Upper lobe of left lung (tissue), 6 donors: ENCODE measurements at places on chromosomes 2 and 18.

GRCh38 chr2:23939987-23940717, at the start of gene UBXN2A:
TSS of gene UBXN2A (plus strand) at chr2:23940463. CDS start at chr2:23958315, 17,852 bp downstream.
- DNase-seq = peak; percentile 97

GRCh38 chr18:44742718-44743311, 62.1 kb downstream of the SETBP1 start:
- DNase-seq = no peak

GRCh38 chr2:1246239-1246638, 167.0 kb upstream of the TPO start:
- DNase-seq = no peak

GRCh38 chr2:204447722-204448121, 97.6 kb upstream of the PARD3B start:
- no peak for DNase-seq

DNA sequence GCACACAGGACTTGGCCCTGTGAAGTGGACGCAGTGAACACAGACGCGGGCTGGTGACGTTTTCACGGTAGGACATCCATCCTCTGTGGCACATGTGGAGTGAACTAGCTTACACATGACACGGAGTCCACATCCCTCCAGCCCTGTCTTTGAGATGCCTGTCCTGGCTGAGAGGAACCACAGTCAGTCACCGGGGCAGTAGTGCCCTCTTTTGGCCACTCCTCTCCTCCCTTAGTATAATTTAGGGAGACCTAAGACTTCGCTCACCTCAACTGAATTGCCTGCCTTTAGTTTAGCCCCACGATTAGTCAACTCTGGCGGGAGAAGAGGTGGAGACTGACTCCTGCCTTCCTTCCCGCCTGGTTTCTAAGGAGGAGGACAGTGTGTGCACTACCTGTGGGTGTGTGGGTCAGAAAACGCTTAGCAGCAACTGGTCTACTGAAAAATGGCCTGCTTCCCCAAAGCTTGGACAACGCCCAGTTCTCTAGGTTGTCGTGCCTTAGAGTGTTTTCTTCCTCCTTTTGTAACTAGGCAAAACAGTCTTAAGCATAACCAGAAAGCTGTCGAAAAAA, 70.6 kb downstream of the MBP start:
- peak; percentile 80 for DNase-seq

DNA sequence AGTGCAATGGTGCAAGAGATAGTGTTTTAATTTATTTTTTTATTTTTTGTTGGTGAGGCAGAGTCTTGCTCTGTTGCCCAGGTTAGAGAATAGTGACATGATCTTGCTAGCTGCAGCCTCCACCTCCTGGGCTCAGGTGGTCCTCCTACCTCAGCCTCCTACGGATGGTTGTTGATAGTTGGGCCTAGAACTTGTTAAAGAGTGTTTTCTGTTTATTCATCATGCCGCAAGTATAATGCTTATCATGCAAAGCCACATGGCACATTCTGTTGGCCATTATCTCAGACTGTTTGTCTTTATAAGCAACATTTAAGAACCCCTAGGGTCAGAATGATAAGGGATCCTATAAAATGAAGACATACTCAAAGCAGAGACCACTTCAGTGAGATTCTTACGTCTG, 1.7 kb downstream of the UGGT1 start:
- no peak for DNase-seq

GRCh38 chr2:159150280-159150746, 136.2 kb downstream of the WDSUB1 start:
- no peak for DNase-seq

DNA sequence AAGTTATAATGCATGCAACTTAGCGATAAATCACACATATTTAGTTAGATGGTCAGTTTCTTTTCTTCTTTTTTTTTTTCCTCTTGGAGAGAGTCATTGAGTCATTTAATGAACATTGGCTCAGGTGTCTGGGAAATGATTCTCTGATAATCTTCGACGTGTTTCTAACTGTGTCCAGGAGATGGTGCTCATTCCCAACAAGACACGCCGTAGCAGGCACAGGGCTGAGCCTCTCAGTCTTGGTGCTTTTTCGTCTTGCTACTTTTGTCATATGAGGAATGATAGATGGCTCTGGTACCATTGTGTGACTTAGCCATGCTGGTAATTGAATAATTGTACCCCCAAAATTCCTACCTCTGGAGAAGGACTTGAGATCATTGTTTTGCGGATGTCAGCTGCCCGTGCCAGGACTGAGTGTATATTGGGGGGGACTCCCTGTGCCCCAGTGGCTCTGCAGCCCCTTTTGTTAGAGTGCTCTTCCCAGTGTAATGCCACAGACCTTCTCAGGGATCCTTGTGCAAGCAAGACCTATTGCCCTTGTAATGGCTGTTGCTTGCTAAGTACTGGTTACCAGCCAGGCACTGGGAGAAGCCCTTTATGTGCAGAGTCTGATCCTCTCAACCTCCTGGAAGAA, 107.6 kb upstream of the CYRIA start:
- DNase-seq = no peak

DNA sequence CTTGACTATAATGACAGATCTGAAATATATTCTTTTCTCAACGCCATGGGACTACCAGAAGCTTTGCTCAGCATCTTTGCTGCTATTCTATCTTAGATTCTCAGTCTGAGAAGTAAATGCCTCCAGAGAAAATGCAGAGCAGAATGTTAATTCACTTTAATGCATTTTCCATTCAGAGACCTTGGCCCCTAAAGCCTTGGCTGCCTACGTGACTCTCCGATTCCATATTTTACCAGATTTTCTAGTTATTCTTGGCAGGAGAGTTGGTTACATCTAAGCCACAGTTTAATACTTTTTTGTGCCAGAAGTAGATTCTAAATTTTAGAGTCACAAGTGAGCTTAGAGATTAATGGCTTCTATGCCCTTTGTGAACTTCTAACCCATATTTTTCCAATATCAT, 837.1 kb upstream of the POU3F3 start:
- no peak for DNase-seq

GRCh38 chr18:7946734-7947377, 379.7 kb downstream of the PTPRM start:
- no peak for DNase-seq

DNA sequence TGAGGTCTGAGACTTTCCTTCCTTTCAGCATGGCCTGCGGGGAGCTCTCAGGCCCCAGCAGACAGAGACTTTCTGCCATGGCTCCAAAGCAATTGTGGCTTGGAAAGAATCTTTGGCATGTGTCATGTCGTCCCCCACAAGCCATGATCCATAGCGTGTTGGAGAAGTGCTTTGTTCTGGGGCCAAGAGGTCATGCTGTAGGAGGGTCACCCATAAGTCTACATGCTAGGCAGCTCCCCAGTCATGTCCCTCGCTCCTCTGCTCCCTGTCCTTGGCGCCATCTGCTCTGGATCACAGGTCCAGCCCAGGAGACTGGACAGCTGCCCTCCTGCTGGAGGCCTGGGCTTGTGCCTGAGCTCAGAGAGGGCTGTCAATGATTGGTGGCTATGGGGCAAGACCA, 78.8 kb upstream of the LCLAT1 start:
- peak; percentile 31 for DNase-seq

DNA sequence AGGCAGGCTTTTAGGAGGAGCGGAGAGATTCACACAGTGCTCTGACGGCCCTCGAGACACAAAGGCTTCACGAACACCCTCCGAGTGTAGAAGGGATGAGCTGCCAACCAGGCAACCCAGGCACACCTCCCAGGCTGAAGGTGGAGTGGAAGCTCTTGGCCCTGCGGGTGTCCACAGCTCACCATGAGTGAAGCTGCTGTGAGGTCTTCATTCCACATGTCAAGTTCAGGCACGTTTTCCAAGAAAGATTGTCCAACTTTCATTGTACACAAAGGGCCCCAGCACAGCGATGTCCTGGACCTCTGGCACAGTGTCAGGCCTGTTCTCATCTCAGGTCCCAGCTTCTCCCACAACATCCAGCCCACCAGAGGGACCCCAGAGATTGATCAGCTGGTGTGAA, 13.4 kb downstream of the PARD6G start:
- DNase-seq = no peak

GRCh38 chr2:224843141-224843540, 127.0 kb upstream of the CCDC195 start:
- DNase-seq = no peak

DNA sequence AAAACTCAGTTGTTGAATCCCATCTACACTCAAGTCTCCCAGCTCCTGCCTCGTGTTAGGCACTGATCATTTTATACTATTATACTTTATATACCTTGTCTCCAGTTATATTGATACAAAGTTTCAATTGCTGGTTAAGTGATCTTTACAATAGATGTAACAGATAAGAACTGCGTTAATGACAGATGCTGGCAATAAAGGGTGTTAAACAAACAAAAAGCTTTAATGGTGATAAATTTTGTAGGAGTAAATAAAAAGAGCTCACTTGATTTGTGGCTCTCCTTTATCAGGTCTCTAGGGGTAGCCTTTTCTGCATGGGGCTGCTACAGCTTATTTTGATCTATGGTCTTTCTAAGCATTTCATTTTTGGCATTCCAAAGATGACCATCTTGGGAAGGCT, 106.9 kb upstream of the GAREM1 start:
- no peak for DNase-seq

- DNase-seq = no peak
Observed at GRCh38 chr2:204425821-204426220, 119.5 kb upstream of the PARD3B start.

GRCh38 chr2:160364364-160364763, 129.2 kb downstream of the RBMS1 start:
- no peak for DNase-seq

DNA sequence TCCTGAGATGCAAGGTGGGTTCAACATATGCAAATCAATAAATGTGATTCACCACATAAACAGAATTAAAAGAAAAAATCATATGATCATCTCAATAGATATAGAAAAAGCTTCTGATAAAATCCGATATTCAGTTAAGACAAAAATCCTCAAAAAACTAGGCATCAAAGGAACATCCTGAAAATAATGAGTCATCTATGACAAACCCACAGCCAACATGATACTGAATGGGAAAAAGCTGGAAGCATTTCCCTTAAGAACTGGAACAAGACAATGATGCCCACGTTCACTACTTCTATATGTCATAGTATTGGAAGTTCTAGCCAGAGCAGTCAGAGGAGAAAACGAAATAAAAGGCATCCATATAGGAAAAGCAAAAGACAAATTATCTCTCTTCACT, 80.4 kb downstream of the MYO3B start:
- DNase-seq = no peak

- no peak for DNase-seq
Observed at GRCh38 chr2:33019796-33020195, 73.0 kb downstream of the LTBP1 start.

- DNase-seq = no peak
Observed at GRCh38 chr2:44941551-44942234, at the start of gene SIX3. TSS of gene SIX3 (plus strand) at chr2:44941702. CDS start at chr2:44942105, 403 bp downstream.

GRCh38 chr2:171687287-171688128, at the start of gene DYNC1I2:
TSS of gene DYNC1I2 (plus strand) at chr2:171687469. CDS start at chr2:171690156, 2,687 bp downstream.
- peak; percentile 94 for DNase-seq

- DNase-seq = no peak
Observed at GRCh38 chr2:53378791-53379190, 388.8 kb upstream of the CHAC2 start.

DNA sequence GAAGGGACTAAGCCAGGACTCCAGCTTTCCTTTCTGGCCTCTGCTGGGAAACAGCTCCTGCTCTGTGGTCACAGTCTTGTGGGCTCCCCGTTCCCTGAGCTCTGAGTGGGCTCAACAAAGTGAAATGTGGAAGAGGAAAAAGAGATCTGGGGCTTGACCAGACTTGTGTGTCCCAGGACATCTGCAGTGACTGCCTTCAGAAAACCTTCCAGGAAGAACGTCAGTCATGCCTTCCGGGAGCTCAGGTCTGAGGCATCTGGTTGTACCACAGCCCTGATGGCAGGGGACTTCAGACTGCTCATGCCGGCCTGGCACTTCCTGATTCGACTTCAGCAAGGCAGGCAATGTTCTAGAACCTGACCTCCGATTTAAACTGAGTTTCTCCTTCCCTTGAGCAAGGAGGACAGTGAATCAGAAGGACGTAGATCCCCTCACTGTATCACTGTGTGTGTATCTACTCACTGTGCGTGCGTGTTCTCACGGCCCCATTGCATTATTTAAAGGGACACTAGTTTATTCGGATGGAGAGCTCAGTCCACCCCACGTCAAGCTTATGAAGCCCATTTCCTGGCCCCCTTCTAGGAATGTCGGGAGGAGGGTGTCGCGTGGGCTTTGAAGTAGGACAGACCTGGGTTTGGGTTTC, 548 bp upstream of the FBLN7 start:
- DNase-seq = no peak

DNA sequence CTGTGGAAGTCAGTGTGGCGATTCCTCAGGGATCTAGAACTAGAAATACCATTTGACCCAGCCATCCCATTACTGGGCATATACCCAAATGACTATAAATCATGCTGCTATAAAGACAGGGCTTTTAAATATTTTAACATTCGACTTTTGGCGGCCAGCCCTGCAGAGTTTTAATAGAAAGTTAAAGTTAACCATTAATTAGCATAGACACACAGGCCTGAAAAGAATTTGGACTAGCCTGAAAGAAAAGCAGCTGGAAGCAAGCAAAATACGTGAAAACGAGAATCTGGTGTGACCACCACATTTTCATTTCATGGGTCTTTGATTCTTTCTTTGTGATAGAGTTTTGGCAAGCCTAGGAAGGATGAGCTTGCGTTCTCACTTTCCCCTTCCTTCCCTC, 184.0 kb downstream of the SCG2 start:
- no peak for DNase-seq

GRCh38 chr2:138147796-138148195, 183.5 kb downstream of the HNMT start:
- DNase-seq = no peak

DNA sequence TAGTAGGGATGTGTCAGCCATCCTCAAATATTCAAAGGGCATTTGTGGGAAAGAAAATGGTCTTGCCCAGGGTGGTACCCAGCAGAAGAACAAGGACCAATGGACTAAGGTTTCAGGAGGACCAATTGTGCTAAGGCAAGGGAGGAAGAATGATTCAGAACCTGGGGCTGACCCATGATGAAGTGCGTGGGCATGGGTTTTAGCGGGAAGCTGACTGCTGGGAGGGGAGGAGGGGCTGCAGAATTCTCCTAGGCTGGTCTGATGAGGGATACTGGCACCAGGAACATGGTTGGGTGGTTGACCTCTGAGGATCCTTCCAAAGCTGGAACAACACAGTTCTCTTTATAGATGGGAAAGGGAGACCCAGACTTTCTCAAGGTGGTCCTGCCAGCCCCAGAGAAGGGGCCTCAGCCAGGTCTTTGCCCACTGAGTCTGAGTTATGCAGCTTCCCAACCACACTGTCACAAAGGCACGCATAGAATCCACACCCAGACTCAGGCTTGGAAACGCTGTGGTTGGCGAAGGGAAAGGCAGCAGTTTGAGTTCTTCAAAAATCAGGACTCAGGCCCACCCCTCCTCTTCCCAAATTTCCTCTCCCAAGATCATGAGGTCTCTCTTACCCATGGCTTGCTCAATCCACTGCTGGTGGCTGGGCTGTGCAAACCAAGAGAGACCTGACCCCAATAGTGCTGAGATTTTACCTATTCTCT, 37.3 kb downstream of the MARCO start:
- no peak for DNase-seq

GRCh38 chr18:23990474-23991410, 23.8 kb upstream of the TTC39C start:
- DNase-seq = no peak

DNA sequence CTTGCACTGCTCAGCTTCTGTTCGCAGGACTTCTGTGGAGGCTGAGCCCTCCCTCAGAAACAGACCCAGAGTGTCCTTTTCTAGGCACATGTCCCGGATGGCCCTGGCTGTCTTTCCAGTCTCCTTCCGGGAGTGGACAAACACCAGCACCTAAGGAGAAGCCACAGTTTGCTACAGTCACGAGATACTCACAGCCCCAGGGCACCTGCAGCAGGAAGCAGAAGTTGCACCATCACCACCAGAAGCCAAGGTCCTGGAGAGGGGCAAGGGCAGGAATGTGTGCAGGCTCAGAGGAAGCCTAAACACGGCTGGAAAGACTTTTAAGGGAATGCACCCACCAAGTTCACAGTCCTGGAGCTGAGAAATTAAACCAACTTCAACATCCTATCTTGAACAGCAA, 13.6 kb downstream of the SNRNP200 start:
- no peak for DNase-seq
